Fibroblast of skin of scalp (primary cell): ENCODE measurements at places on chromosomes 4 and X.

GRCh38 chr4:136864604-136865185 lies 667.6 kb downstream of the PCDH18 start:
- DNase-seq, result peak; percentile 76

DNA sequence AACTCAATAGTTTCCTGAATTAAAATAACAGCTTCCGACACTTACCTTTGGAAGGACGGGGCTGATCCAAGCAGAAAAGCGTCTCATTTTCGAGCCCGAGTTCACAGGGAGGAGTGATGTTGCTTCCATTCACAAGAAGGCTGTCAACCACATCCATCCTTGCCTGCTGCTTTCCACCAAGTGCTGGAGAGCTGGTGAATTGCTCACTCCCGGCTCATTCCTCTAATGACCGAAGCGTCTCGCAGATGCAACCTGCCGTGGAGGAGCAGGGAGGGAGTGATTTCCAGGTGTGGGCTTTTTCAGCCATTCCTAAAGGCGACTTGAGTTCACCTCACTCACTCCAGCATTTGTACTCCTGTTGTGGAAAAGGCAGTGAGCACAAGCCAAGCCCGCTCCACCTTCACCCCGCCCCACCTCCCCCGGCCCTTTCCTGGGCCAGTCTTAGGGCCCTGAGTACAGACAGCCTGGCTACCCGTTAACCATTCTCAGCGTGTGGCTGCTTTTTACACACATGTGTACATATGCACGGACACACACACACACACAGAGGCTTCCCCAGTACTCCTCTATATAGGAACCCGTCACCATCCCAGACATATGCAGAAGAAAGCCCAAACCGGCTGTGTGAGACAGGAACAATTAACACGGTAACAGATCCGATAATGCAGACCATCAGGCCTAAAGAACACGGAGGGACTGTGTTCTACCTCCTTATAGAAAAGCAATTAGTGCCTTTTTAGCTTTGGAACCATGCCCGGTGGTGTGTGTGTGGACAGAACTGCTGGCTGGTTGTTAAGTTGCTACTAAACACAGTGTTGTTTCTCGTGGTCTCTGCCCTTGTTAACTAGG lies at the start of gene CCKAR:
CCKAR (minus strand) TSS at position 374 of the 849 bp plus-strand sequence; CDS start at position 157, 217 bp downstream.
- DNase-seq, result no peak

DNA sequence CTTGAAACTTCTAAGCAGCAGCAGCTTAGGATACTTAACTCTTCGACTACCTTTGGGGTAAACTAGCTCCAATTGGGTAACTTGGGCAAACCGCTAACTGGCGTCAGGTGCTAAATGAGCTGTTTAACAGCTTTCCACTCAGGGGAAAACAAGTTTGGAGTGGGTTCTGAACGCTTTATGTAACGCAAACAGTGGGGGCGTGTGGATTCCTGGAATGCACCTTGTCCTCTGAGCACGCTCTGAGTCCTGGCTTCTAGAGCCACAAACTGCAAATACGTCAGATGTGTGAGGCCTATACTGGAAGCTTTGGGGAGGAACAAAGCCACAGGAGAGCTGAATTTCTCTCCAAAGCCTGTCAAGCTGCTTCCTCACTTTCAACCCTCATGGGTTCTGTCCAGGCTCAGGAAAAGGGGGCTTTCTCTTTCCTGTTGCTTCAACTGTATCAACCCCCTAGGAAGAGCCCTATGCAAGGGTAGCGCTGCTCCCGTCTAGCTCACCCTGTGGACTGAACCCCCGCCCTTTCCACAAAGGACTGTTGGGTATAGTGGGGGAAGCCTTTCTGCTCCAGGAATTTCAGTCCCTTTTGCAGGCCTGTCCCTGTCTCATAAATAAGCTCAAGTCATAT lies 4.5 kb upstream of the WDR1 start:
- DNase-seq, result no peak

DNA sequence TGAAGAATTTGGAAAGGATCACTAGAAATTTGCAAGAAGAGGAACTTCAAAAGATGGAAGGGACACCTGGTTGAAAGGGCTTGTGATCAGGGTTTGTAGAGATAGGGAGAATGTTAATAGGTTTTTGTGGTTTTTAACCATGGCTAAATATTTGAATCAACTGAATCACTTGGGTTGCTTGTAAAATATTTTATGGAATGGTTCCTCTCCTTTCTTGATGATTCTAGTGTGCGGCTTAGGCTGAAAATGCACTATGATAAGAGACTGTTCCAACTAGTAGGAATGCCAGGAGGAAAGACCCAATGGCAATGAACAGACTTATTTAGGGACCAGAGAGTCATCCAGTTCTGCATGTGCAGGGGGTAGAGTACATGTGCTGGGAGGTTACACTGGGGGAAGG lies 408.2 kb downstream of the ARHGAP24 start:
- DNase-seq, result no peak

GRCh38 chrX:45134315-45134731 lies 66.4 kb downstream of the DIPK2B start:
- DNase-seq, result no peak

DNA sequence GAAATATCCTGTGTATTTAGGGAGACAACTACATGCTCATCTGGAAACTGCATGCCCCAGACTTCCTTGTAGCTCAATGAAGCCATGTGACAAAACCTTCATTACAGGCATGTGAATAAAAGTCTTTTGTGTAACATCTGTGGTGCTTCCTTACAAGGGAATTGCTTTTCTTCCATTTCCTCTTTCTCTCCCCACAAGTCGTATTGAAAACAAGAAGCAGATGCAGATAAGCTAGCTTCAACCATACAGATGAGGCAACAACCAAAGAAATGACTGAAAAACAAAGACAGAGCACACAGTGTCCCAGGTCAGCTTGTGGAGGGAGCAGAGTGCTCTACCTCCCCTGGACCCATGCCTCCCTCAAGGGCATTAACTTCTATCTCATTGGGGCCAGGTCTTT lies 115.8 kb upstream of the INPP4B start:
- no peak for DNase-seq

DNA sequence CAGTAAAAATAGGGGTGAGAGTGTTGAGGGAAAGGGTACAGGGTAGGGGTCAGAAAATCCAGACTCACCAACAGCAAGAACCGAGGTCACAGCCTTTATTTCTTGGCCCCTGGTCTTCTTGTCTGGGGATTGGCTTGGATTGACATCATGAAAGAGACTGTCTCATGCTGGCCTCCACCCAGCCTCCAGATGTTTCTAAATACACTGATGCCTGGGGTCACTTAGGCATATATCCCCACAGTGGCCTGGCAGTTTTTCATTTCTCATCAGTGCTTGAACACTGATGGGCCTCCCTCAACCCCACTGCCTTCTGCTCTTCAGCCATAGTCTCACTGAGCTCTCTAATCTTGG lies 173.9 kb downstream of the RTL9 start:
- DNase-seq, result no peak

DNA sequence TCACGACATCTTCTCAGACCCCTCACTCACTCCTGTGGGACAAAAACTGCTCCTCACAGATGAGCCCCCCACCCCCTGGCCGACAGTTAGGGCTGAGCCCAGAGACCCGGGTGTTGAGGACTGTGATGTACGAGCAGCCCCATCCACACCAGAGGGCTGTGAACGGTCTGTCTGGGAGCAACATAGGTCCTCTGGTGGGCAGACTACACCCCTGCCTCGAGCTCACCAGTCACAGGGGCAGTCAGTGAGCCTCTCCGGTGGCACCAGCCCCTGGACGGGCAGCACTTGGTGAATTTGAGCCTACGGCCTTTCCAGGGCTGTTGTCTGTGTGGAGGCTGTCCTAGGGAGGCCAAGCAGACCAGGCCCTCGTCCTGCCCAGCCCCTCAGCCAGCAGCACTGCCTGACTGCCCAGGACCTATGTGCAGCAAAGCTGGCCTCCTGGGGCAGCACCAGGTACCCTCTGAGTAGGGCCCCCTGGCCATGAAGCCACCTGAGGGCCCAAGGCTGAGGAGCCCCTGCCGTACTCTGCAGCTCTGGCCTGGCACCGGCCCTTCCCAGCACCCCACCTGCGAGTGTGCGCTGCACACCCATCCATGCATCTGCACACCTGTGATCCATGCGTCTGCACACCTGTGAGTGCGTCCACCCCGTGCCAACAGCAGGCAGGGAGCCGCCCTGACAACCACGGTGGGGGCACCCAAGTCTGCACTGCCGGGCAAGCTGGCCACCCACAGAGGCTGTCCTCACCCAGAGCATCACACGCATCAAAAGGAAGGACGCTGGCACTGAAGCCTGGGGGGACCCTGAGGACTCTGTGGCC lies 111.6 kb upstream of the NKX1-1 start:
- DNase-seq, result no peak

DNA sequence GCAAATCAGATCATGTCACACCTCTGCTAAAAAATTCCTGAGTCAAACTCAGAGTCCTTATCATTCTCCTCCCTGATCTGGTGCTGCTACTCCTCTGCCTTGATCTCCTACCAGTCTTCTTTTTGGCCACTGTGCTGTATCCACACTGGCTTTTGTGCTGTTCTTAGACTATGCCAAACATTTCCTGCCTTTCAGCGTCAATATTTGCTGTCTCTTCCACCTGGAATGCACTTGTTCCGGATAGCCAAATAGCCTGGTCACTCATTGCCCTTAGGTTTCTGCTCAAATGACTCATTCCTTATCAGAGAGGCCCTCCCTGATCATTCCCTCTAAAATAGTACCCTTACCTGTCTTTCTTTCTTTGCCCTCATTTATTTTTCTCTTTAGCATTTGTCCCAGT lies 24.4 kb upstream of the RP2 start:
- DNase-seq, result no peak

DNA sequence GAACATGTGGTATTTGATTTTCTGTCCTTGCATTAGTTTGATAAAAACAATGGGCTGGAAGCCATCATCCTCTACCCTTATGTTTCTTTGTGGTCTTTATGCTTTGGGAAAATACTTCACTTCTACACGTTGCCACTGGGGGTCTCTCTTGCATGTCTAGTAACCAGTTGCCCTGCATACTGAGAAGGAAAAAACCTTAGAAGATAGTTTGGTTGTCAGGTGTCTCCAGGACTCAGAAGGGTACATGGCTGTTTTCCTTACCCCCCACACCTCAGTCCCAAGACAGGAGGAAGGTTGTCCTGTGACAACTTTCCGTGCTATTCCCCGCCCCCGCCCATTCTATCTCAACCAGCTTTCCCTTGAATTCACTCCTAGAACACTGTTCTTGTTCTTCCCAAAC lies 62.1 kb upstream of the LANCL3 start:
- no peak for DNase-seq

DNA sequence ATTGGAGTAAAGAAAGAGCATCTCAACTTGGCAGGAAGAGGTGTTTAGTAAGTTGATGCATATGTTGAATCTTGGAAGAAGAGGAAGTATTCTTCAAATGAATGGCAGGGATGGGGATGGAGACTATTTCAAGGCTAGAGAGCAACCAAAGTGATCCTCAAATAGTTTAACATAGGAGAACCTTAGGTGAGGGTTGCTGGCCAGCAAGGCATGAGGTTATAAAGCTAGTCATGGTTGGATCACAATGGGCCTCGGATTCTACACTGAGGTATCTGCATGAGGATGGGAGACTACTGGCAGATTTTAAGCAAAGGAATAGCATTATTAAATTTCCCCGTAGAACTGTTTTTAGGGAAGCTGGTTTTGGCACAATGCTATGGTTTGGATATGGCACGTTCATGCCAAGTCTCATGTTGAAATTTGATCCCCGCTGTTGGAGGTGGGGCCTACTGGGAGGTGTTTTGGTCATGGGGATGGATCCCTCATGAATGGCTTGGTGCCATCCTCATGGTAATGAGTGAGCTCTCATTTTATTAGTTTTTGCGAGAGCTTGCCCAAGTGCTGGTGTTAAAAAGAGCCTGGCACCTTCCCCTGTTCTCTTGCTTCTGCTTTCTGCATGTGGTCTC lies 41.9 kb upstream of the ETNPPL start:
- no peak for DNase-seq

DNA sequence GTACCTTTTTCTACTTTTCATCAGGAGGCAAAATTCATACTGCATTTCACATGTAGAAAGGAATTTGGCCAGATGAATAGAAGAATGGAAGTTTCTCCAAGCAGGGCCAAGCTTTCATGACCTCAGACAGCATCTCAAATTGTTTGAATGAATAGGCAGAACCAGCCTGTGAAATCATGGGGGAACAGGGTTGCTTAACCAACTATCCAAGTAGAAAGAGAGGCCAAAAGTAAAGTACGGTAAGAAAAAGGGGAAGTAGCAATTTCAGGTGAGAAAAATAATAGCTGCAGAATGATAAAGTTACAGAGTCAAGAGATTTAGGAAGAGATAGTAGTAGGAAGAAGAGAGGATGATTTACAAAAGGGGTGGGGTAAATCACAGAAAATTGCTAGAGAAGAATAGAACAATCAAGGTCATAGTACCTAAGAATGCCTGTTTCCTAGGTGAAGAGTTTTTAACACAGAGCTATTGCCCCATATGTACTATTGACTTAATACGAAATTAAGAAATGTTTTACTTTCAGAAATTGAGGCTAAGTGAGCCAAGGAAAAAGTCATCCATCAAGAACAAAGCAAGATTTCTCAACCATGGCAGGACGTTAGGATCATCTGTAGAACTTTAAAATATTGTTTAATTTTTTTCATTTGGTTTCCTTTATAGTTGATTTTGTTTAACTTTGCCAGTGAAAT lies 177.1 kb upstream of the TET2 start:
- no peak for DNase-seq

DNA sequence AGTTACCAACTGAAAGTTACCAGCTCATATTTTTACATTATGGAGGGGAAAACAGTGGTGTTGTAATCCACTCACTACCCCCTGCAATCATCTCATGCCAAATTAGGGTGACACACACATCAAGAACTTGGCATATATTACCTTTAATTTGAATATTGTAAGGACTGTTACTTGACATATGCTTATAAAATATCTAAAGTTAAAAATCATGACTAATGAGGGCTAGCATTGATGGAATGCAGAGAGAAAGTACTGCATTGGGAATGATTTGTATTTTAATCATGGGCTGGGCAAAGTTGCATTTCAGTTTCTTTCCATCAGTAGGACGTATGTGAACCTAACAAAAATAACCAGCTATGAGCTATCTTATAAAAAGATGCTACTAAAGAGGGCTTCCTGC lies 517.5 kb upstream of the GRIA3 start:
- peak; percentile 63 for DNase-seq

DNA sequence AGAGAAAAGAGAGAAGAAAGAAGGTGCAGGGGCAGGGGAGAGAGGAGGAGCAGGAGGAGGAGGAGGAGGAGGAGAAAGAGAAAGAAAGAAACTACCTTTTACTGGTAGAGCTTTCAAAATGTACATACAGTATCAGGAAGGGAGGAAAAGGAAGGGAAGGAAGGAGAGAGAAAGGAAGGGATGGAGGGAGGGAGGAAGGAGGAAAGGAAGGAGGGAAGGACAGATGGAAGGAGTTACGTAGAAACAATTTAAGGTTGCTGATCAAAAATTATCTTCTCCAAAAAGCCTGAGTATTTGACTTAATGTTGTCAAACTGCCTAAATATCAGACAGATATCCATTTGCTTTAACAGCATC lies 13.4 kb downstream of the TBC1D9 start:
- DNase-seq, result no peak
